ENCODE measurements at places on chromosomes 11 and 22. TPM values are rescaled to one million over a fixed set of nuclear protein-coding genes. Genes with fewer than 3 reads are reported as not detected.

The OR5M3 gene
- total RNA-seq: not detected

DNA sequence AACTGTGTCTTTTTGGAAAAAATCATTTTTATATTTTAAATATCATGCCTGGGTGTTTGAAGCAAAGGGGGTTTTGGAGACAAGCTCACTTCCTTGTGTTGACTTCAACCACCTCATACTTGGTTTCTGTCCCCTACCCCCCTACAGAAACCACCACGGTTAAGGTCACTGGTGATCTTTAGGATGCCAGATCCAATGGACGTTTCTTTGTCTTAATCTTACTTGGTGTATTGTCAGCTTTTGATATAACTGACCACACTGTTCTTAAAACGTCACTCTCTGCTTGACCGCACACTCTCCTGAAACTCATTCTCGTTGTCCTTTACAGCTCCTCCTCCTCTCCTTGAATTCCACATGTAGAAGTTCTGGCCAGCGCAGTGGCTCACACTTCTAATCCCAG is 34.8 kb upstream of the SWAP70 start:
- no peak for DNase-seq

DNA sequence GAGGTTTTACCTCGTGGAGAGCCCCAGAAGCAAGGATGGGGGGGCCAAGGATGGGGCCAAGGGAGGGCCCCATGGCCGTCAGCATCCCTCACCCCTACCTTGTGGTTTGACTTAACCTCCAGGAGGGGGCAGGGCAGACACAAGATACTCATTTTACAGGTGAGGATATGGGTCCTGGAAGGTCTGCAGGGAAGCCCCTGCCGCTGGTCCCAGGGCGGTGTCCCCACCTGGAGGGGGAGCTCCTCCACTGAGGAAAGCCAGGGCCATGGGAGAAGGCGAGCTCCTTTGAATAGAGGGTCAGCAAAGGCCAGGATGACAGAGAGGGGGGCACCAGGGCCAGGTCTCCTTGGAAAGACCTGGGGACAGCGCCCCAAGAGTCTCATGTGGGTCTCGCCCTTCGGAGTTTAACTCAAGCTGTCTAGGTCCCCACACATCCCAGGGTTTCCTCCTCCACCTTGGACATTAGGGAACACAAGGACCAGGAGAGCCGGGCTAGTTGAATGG is 5.9 kb upstream of the ADORA2A start:
- no peak for DNase-seq

DNA sequence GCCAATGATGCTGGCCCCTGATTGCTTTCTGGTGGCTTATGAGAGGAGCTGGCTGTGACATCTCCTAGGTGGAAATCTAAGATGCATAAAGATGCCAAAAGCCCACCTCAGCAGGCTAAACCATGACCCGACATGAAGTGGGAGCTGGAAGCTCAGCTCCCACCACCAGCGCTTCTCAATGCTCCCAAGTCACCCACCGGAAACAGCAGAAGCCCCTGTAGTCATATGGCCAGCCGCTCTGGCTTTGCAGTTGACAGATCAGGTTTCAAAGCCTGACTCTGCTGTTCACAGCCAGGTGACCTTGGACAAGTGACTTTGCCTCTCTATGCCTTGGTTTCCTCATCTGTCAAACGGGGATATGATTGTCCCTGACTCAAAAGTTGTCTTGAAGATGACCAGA is 29.1 kb upstream of the ANO1 start:
- DNase-seq: no peak

- DNase-seq: no peak
Measured at GRCh38 chr22:32322986-32323385, 34.7 kb upstream of the RFPL3 start.

Data from naive thymus-derived CD8-positive, alpha-beta T cell (primary cell).